ENCODE measurements at places on chromosomes 13 and 19. TPM values are rescaled to one million over a fixed set of nuclear protein-coding genes. Genes with fewer than 3 reads are reported as not detected.

REXO1 gene
- 1.4 TPM for total RNA-seq

ACER1 gene
- total RNA-seq = not detected

FAM124A gene
- total RNA-seq = not detected

FXYD3 gene
- total RNA-seq = not detected

- DNase-seq = no peak
Measured at GRCh38 chr19:53600217-53600616, 31.6 kb upstream of the DPRX start.

GRCh38 chr19:27718234-27718633, 1494.7 kb downstream of the UQCRFS1 start:
- DNase-seq = no peak

- DNase-seq = peak; percentile 97
Measured at GRCh38 chr13:39876258-39876657, 220.8 kb downstream of the COG6 start.

GRCh38 chr13:19646063-19646462, 12.6 kb downstream of the MPHOSPH8 start:
- no peak for DNase-seq

GRCh38 chr13:110850840-110851239, 64.0 kb downstream of the ANKRD10 start:
- DNase-seq = no peak

Data from IMR-90 (cell line).